ENCODE measurements at places on chromosomes 16 and 17.

- no peak for DNase-seq
These were observed 6.4 kb downstream of the LIMD2 start for GRCh38 chr17:63693411-63694113.

DNA sequence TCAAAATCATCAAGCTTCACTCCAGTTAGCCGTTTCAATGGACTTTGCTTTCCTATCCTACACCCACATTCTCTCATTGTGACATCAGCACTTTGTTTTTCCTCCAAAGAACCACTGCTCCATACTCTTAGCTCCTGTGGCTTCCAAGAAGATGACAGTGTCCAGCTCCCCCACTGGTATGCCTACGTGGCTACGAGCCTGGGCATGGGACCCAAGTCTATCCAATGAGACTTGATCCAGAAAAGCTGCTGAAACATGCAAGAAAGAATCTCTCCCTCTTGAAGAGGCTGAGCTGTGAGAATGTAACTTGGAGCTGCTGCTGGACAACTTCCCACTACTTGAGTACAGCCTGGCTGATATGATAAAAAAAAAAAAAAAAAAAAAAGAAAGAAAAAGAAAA is 9.4 kb downstream of the TOX3 start:
- DNase-seq, result no peak

DNA sequence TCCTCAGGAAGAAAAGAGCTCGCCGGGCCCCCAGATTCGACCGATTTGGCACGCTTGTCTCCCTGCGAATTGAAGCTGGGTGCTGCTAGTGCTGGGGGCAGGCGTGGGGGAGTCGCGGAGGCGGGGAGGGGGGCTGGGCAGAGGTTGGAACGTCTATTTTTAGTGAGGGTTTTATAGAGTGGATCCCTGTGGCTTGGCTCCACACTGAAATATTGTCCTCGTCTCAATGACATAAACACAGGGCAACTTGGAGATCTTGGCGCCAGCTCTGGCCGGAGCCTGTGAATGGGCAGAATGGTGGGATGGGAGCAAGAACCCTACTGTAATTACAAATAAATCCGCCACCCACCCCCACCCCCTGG is 15.7 kb upstream of the NOG start:
- DNase-seq, result no peak

GRCh38 chr16:25625620-25626019 is 66.1 kb upstream of the HS3ST4 start:
- DNase-seq, result no peak

DNA sequence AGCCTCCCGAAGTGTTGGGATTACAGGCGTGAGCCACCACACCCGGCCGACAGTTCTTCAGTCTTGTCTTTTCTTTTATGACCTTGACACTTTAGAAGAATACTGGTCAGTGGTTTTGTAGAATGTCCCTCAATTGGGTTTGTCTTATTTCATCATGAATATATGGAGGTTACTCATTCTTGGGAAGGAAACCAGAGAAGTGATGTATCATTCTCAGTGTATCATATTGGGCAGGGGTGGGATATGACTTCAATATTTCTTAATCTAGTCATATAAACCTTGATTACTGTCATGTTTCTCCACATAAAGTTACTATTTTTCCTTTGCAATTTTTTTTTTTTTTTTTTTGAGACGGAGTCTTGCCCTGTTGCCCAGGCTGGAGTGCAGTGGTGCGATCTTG is 36.9 kb downstream of the SNTB2 start:
- DNase-seq, result no peak

GRCh38 chr17:43545383-43545632 is 832 bp downstream of the ETV4 start:
- no peak for DNase-seq

GRCh38 chr17:74850310-74850709 is 9.4 kb downstream of the GRIN2C start:
- no peak for DNase-seq

DNA sequence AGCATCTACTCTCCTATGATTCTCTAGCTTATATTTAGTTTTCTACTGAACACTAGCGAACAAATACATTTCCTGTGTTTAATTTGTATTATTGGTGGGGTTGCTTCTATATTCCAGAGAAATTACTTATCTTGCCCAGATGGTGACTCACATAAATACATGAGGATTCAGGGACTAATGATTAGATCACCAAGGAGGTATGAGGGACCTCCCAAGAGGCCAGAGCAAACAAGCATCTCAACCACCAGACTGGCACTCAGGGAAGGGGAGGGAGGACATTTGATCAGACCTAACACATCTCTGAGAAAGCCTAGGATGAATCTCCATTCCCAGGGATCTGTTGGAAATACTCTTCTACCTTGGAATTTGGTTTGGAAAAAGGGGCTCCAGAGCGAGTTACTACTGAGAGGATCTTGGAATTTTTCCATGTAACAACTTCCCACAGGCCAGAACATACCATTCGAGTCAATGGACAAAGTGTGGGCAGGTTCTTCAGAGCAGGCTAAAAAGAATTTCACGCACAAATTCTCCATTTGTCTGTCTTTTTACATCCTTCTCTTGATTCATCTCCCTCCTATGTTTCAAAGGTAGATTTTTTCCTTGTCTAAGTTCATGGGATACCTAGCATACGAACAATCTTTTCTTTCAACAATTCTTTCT is 262.6 kb upstream of the MYOCD start:
- no peak for DNase-seq

DNA sequence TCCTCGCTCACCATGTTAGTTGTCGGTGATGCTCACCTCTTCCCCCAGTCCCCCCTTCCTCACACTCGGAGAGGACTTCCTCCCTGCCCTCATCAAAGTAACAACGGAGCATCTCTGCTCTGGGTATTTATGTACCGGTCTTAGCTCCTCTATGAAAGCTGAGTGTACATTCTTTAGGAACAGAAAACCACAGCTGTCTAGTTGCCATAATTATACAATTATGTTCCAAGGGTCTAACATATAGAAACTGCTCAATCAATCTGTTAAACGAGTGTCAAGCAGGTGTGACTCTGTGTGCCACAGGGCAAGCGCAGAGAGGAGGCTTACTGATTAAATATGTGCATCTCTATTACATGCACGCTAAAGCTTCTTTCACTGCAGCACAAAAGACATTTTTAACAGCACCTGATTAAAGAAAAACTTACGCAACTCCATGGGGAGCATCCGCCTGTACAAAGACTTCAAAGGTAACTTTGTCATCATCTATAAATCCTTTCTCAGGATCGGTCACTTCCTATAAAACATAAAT is 37.8 kb downstream of the LITAFD start:
- DNase-seq, result no peak

DNA sequence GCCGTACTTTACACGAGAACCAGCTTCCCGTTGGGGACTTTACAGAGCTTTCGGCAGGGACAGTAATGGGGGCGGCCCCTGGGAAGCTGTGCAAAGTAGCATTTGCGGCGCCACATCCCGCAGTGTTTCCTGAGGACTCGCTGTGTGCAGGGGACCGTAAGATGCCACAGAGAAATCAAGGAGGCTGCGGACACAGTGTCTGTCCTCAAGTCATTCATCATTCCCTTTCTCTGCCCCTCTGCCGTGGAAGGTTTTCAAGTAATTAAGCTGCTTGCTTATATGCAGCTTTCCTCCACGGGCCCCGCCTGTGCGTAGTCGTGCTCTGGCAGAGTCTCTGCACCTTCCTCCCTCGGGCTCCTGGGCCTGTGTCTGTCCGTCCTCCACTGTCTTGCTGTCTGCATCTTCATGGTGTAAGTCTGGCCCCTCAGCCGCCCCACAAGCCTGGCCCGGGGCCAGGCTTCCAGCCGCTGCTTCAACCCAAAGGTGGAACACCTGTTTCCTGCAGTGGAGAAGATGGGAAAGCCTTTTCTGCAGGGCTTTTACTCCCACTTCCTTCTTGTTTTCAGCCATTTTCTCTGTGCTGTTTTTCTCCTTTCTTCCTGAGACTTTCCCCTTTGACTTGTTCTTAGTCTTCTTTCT is 216.9 kb upstream of the CHMP6 start:
- DNase-seq, result no peak

GRCh38 chr17:41553987-41554680 is 17.7 kb downstream of the KRT9 start:
- no peak for DNase-seq

GRCh38 chr17:59505610-59506276 is 59.7 kb upstream of the DHX40 start:
- DNase-seq, result no peak

DNA sequence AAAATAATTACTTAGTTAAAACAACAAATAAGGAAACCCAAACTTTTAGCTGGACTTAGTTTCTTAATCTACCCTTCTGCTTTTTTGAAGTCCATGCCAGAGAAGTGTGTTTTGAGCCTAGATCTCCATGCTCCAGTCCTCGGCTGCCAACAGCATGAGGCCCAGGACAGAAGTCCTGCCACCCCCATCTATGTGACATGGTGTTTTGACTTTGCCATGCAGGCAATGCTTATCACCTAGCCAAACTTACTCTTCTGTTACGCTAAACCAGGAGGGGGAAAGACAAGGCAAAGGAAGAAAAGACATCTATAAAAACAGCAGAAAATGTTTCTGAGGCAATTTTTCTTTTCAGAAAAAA is 119.5 kb downstream of the PARN start:
- DNase-seq, result no peak

DNA sequence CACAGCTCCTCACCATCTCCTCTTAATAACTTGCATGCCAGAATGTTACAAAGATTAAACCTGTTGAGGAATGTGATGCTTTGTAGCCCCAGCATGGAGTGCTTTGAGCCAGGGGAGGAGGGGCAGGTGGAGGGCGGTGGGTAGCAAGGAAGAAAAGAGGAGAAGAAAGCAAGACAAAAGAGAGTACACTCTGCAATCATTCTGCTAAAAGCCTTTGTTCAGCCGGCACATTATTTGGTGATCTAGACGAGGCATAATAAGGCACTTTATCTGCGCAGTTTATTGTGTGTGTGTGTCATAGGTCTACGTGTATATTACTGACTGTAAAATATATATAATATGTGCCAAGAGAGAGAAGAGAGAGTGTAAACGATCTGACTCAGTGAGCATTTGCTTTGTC is 139.1 kb downstream of the SOX9 start:
- no peak for DNase-seq

GRCh38 chr17:5260542-5260941 is 21.5 kb upstream of the RABEP1 start:
- DNase-seq, result no peak

- DNase-seq, result no peak
These were observed 53.1 kb upstream of the USP7 start for GRCh38 chr16:9016824-9017223.

DNA sequence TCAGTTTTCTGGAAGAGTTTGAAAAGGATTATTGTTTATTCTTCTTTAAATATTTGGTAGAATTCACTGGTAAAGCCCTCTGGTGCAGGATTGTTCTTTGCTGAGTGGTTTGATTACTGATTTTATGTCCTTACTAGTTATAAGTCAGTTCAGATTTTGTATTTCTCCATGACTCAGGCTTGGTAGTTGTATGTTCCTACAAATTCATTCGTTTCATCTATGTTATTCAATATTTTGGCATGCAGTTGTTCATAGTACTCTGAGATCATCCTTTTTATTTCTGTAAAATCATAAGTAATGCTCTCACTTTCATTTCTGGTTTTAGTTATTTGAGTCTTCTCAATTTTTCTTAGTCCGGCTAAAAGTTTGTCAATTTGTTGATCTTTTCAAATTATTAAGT is 58.1 kb upstream of the CRYM start:
- DNase-seq, result no peak

DNA sequence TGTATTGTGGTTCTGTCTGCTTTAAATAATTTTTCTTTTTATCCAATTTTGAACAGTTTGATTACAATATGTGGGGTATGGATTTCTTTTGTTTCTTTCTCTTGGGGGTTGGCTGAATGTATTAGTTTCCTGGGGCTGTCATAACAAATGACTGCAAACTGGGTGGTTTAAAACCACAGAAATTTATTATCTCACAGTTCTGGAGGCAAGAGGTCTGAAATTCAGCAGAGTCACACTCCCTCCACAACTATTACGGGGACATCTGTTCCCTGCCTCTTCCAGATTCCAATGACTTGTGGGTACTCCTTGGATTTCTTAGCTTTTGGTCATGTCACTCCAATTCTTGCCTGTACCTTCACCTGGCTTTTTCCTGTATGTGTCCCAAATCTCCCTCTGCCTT is 23.7 kb downstream of the COX11 start:
- no peak for DNase-seq

DNA sequence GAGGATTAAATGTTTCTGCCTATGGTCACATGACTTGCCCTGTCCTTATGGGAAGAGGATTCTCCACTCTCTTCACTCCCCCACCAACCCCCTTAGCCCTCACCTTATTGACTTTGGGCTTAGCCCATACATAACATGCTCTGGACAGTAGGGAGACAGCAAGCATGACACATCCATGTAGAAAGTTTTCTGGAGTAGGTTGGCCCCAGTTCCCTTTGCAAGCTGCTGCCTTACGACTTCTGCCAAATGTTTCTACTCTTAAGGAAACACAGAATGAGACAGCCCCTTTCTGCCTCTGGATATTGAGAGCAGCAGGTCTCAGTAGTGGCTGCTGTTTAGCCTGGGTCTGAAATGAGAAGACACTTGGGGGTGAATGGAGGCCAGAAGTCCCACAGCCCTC is 282.2 kb downstream of the MAP2K6 start:
- DNase-seq, result no peak

DNA sequence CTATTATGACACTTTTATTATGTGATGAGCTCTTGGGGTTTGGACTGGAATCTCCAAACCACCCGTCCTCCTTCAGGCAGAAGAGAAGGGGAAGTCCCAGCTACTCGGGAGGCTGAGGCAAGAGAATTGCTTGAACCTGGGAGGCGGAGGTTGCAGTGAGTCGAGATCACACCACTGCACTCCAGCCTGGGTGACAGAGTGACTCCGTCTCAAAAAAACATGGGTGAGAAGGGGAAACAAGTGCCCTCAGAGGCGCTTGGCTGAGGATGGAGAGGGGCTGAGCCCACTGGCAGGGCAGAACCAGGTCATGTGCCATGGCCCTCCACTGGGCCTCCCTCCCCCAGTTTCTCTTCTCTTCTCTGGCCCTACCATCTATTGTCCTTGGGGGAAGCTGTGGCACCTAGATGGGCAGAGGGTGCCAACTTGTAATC is 120.9 kb upstream of the SMURF2 start:
- DNase-seq, result no peak

GRCh38 chr17:16456742-16457316 is 35.2 kb downstream of the LRRC75A start:
- no peak for DNase-seq

DNA sequence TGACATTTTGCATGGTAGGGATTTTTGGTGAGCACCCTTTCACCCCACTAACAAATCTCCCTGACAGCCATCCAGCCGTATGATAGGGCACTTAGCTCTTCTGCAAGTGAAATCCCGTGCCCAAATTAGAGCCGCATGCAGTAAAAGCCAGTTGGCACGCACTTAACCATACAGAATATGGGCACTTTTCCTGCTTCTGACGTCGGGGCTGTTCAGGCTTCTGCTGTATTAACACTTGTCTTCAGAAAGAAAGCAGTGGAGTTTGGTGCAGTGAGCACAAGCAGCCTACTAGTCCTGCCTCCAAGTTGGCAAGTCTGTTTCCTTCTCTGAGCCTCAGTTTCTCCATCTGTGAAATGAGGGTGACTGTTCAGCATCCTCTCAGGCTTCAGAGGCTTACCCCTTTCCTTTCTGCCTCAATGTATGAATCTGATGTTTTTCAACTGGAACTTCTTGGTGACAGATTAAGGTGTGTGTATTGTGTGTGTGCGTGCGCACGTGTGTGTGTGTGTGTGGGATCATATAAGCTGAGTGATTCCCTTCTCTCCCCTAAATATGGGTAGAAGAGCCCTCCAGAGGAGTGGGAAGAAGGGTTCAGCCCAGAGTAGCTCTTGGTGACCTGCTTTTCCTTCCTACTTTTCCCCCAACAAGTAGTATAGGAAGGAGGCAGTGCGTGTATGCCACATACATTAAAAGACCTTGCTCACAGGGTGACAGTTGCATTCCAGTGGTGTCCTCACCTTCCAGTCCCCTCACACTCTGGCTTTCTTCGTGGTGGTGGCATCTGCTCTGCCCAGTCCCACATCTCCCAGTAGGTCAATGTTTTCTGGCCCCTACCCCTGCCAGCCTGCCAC is 19.0 kb downstream of the IGF2BP1 start:
- DNase-seq, result no peak
